ENCODE measurements at places on chromosomes 6 and 20.

DNA sequence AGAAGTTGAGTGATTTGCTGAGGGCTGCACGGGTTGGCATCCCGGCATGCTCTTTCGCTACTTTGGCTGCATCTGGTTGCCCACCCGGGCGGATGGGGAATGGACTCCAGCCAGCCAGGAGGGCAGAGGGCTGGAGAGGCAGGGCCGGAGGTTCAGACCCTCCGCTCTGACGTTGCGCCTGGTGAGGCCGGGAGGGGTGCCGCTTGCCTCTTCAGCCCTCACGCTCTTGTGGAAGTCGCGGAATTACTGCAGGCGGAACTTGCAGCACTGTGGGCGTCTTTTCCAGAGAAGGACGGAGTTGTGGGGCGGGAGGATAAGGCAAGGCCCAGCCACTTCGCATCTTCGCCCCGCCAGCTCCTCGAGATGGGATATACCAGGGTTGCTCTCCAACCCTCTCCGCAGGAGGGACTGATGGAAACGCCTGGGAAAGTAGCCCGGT, 656 bp downstream of the RTEL1 start:
- peak overlapping the region; percentile 84 for H3K4me3 ChIP-seq
- peak; percentile 53 for DNase-seq
- H3K27ac ChIP-seq: peak overlapping the region; percentile 88
- H3K36me3 ChIP-seq: peaks cover 3% of the 10 kb centered on the region

- no peak overlapping the region for H3K27ac ChIP-seq
These were observed 256.5 kb downstream of the TRDN start for GRCh38 chr6:123380257-123380656.

DNA sequence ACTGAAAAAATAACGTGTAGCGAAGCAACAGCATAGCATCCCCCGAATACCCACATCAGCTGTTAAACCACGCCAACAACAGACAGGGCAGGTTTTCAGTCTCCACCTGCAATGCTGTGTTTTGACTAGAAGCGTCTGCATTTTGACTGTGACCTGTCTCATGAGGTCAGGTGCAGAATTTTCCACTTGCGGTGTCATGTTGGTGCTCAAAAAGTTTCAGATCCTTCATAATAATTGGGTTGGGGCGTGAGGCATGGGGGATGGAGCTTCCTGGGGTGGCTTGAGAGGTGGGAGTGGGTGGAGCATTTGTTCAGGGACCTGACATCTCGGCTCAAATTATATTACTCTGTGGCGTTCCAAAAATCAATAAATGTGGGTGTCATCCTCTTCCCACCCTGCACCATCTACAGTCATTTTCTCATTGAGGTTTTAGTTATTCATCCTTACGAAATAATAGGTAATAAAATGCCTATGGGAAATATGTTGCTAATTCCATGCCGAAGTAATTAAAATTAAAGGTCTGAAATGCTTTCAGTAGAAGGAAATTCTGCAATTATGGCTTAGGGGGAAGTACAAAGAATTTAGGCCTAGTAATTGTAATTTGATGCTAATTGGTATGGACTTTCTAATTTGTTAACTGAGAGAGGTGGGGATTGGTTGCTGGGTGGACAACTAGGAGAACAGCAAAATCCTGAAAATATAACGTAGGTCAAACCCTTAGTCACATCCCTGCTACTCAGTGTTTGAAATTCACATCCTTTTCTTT, 81.0 kb downstream of the TIAM2 start:
- DNase-seq: no peak
- H3K36me3 ChIP-seq: no peaks in the 10 kb centered on the region
- H3K4me1 ChIP-seq: peaks cover 21% of the 10 kb centered on the region
- H3K27ac ChIP-seq: no peak overlapping the region
- no peak overlapping the region for H3K4me3 ChIP-seq

DNA sequence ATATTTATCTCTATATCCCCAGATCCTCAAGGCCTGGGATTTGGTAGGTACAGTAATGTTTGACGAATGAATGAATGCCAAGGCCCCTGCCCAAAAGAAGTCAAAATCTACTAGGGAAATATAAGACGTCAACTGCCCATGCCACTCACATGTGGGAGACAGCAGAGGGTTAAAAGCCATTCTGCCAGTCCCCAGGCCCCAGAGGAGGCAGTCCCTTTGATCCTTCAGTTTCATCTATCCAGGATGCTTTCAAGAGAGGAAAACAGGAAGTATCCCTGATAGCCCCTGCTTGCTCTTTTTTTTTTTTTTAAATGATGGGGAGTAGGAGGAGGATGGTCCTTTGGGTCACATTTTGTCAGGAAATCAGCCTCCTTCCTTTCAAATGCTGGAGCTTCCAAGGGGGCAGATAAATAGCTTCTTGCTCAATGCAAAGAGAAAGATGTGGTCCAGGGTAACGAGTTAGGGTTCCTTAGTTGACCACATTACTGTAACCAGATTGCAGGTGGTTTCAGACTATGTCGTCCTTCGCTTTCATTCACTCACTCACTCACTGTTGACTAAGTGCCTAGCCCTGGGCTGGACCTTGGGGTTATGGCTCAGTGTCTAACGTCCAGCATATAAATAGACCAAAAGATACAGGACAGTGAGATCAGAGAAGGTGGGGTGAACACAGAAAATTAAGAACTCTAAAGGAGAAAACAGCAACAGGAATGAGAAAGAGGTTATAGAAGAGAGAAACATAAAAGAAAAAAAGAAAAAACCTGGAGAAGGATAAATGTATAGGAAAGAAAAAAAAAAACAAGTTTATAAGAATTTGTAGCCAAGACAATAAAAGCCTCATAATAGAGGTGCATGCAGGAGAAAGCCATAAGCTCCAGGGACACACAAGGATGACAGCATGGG, 64.6 kb upstream of the PIM1 start:
- H3K4me3 ChIP-seq: no peak overlapping the region
- H3K27ac ChIP-seq: no peak overlapping the region
- H3K36me3 ChIP-seq: no peaks in the 10 kb centered on the region
- no peaks in the 10 kb centered on the region for H3K27me3 ChIP-seq
- DNase-seq: no peak
- peaks cover 60% of the 10 kb centered on the region for H3K4me1 ChIP-seq

DNA sequence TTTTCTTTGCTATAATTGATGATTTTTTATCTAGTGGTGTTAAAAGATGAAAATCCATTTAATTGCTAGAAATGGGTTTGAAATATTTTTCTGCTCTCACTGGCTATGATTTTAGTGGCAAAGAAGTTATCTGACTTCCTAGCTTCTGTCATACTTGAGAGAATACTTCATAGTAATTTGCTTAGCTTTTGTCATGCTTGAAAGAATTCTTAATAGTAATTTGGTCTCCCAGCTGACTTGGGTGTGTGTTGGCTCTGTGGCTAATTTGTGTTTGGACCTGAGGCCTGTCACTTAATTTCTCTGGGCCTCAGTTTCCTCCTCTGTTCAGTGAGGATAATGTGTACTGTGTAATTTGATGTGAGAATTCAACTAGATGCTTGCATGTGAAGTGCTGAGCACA, 12.8 kb upstream of the RMND1 start:
- H3K4me1 ChIP-seq: peaks cover 5% of the 10 kb centered on the region
- no peak for DNase-seq
- no peak overlapping the region for H3K4me3 ChIP-seq
- no peak overlapping the region for H3K27ac ChIP-seq

DNA sequence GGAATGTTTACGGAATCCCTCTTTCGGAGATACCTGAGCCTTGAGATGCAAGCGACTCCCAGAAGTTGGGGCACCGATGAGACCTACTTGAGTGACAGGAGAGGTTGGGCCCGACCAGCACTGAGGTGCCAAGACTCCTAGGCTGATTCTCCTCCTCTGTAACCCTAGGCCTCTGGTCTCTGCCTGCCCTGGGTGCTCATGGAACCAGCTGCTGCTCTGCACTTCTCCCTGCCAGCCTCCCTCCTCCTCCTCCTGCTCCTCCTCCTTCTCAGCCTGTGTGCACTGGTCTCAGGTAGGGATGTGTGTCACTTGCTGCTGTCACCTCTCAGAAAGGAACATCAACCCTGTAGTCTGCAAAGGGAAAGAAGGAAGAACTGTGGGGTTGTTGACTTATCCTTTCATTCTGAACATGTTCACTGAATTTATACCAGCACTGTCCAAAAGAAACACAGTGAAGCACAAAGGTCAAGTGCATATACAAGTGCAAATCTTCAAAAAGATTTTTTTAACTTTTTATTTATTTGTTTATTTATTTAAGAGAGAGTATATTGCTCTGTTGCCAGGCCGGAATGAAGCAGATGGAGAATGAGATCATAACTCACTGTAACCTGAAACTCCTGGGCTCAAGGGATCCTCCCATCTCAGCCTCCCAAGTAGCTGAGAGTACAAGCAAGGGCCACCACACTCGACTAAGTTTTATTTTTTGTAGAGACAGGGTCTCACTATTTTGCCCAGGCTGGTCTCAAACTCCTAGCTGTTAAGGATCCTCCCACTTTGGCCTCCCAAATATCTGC, 913 bp downstream of the BTN2A2 start:
- H3K27me3 ChIP-seq: no peaks in the 10 kb centered on the region
- H3K4me3 ChIP-seq: peak overlapping the region; percentile 89
- peak overlapping the region; percentile 2 for H3K27ac ChIP-seq

- H3K4me1 ChIP-seq: peaks cover 85% of the 10 kb centered on the region
- DNase-seq: no peak
- H3K27ac ChIP-seq: peak overlapping the region; percentile 80
- peaks cover 76% of the 10 kb centered on the region for H3K36me3 ChIP-seq
These were observed 10.1 kb downstream of the RIPOR2 start for GRCh38 chr6:24925661-24926060.

- H3K4me1 ChIP-seq: peaks cover 64% of the 10 kb centered on the region
- H3K4me3 ChIP-seq: peak overlapping the region; percentile 86
- H3K27me3 ChIP-seq: no peaks in the 10 kb centered on the region
- no peak for DNase-seq
- H3K36me3 ChIP-seq: peaks cover 28% of the 10 kb centered on the region
These were observed 2.8 kb downstream of the ITPR3 start for GRCh38 chr6:33623895-33624381.

DNA sequence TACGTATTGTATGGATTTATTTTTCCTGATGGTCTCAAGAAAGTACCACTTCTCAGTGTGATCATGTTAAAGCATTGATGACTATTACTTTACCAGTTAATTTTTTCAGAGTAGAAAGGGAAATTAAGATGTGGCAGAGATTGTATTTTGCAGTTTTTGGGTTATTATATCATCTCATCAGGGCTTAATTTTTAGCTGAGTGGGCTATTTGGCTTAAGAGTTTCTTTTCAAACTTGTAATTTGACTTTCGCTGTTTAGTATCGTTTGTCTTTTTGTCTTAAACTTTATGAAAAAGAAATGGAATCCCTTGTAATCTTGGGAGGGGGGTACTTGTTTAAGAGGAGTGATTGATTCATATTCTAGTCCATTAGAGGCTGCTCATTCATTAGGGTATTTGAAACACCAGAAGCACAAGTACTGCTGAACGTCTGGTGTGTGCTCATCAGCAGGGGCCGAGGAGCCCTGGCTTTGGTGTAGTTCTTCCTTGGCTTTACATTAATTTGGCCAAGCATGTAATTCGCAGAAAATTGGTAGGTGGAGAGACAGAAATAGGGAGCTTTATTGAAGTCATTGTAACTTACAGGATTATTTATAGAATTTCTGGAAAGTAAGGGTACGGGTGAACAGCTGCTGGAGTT, 112.4 kb downstream of the TIAM2 start:
- DNase-seq: no peak
- H3K27me3 ChIP-seq: peaks cover 7% of the 10 kb centered on the region
- no peak overlapping the region for H3K27ac ChIP-seq
- H3K4me1 ChIP-seq: peaks cover 3% of the 10 kb centered on the region
- no peak overlapping the region for H3K4me3 ChIP-seq

DNA sequence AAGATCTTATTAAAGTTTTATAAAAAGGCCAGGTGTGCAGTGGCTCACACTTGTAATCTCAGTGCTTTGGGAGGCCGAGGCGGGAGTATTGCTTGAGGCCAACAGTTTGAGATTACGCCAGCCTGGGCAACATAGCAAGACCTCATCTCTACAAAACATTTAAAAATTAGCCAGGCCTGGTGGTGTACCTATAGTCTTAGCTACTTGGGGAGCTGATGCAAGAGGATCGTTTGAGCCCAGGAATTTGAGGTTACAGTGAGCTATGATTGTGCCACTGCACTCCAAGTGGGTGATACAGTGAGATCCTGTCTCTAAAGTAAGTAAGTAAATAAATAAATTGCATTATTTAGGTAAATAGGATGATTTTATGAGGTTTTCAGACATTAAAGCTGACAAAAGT, 183.2 kb downstream of the ISM1 start:
- no peaks in the 10 kb centered on the region for H3K4me1 ChIP-seq
- DNase-seq: no peak
- H3K27ac ChIP-seq: no peak overlapping the region
- H3K36me3 ChIP-seq: no peaks in the 10 kb centered on the region
- no peak overlapping the region for H3K4me3 ChIP-seq

DNA sequence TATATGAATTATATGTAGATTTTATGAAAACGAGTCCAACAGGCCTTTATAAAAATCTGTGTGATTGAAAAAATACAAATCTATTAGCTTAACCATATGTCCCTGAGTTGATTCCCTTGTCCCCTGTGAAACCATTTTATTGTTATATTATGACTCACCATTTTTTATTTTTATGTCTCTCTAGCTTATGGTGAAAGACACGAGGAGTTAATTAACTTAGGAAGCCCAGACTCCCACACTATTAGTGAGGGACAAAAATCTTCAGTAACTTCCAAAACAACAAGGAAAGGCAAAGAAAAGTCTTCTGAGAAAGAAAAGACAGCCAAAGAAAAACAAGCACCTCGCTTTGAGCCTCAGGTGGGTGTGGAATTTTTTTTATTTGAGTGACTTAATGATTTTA, 183.1 kb downstream of the ADGB start:
- H3K36me3 ChIP-seq: no peaks in the 10 kb centered on the region
- H3K4me3 ChIP-seq: no peak overlapping the region
- H3K27me3 ChIP-seq: peaks cover 16% of the 10 kb centered on the region
- H3K27ac ChIP-seq: no peak overlapping the region
- H3K4me1 ChIP-seq: peaks cover 7% of the 10 kb centered on the region

- H3K4me3 ChIP-seq: no peak overlapping the region
- no peak overlapping the region for H3K27ac ChIP-seq
- no peaks in the 10 kb centered on the region for H3K4me1 ChIP-seq
- DNase-seq: no peak
- no peaks in the 10 kb centered on the region for H3K27me3 ChIP-seq
- H3K36me3 ChIP-seq: no peaks in the 10 kb centered on the region
These were observed 273.8 kb downstream of the SAMD5 start for GRCh38 chr6:147782302-147782701.

DNA sequence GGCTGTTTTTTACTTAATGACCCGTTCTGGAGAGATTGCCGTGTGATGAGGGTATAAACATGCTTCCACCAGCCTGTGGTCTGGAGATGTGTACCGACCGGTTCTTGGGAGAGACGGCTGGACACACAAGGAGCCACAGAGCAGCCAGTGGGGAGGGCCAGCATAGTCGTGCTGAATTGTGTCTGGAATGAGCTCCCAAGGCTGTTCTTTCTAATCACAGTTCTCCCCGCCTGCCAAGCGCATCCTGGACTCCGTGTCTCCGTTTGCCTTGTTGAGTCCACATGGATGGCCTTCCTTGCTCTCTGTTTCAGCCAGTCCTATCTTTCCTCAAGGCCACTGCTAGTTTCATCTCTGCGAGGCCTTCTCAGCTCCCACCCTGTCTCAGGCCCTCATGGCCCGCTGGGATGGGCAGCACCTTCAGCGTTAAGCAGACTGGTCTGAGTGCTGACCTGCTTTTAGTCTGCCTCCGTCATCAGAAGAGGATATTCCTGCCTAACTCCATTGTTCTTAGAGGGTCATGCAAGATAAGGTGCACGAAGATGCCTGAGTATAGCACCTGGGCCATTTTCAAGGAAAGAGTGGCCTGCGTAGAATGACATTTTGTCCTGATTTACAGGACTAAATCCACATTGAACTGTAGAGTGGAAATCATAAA, 20.6 kb downstream of the MANBAL start:
- peaks cover 19% of the 10 kb centered on the region for H3K36me3 ChIP-seq
- H3K27ac ChIP-seq: peak overlapping the region; percentile 17
- no peaks in the 10 kb centered on the region for H3K27me3 ChIP-seq
- peaks cover 6% of the 10 kb centered on the region for H3K4me1 ChIP-seq

Data from activated naive CD4-positive, alpha-beta T cell treated with anti-CD3 and anti-CD28 coated beads, Interleukin-2, amount 10 ng/mL, durations not matched to agents 7 days and 5 days (primary cell).